ENCODE measurements at places on chromosomes 12 and 14. TPM values are rescaled to one million over a fixed set of nuclear protein-coding genes. Genes with fewer than 3 reads are reported as not detected.

Gene KLHL33
- total RNA-seq = 0.23 TPM

Gene CLEC7A
- total RNA-seq = 2.1 TPM

Gene PIANP
- total RNA-seq = 4.4 TPM

Gene PFDN5
- 522 TPM for total RNA-seq

Gene INHBC
- total RNA-seq = not detected

Gene GPR135
- 6.2 TPM for total RNA-seq

Gene BEST3
- 11.5 TPM for total RNA-seq

Gene TTC9
- 29.3 TPM for total RNA-seq
